IPS-NIHi11 (cell line): ENCODE measurements at places on chromosomes 11 and 22.
A peak's percentile ranks its signal among the peaks of the same experiment; 100 is the strongest.

GRCh38 chr11:69985641-69986439 lies 92.3 kb upstream of the ANO1 start:
- DNase-seq = peak; percentile 57

GRCh38 chr22:30036656-30037055 lies 43.6 kb upstream of the HORMAD2 start:
- DNase-seq = no peak

GRCh38 chr11:91248199-91248807 lies 976.3 kb upstream of the FAT3 start:
- no peak for DNase-seq

DNA sequence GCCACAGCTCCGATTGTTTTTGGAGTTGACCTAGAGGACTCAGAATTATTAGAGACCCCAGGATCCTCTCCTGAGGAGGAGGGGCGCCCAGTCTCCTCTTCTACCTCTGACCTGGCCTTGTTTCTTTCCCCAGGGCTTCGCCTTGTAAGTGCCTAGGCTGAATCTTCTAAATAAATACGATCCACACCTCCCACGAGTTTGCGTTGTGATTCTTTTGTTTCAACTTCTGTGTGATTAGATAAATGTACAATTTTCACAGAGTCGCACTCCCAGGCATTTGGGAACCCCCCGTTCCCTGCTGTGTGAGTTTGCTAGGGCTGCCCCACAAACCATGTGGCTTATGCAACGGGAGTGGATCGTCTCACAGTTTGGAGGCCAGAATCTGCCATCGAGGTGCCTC lies 1.2 kb downstream of the KRTAP5-8 start:
- DNase-seq = no peak

DNA sequence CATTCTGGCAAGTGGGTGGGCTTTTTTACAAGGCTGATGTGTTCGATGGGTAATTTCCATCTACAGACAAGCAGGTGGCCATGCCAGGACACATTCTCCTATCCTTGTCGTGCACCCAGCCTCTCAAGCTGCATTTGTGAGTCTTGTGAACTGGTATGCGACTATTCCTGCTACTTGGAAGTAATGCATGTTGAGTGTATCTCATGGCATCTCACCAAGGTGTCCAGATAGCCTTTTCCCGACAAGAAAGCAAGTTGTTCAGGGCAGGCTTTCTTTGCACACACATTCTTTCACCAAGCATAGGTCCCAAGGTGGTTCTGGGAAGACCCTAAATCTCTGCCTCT lies 18.8 kb upstream of the SYT13 start:
- DNase-seq = no peak

- DNase-seq = no peak
Measured at GRCh38 chr11:9473408-9473807, 12.6 kb downstream of the ZNF143 start.

GRCh38 chr11:58567889-58568512 lies 7.7 kb downstream of the LPXN start:
- DNase-seq = peak; percentile 59

- no peak for DNase-seq
Measured at GRCh38 chr11:19405966-19406365, 165.2 kb upstream of the E2F8 start.

DNA sequence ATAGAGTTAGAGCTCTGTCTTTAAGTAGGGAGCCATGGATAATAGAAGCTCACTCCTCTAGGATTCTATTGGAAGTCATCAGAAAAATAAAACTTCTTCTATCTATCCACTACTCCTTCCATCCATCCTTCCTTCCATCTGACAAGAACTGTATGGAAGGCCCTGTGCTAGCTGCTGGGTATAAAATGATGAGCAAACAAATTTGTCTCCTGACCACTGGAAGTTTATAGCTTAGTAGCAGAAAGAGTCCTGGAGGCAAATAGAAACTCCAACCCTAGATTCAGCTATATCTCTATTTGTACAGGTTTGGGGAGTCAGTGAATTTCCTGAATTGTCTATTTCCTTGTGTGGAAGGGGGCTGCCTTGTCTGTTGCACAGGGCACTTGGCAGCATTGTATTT lies 136.6 kb downstream of the ME3 start:
- no peak for DNase-seq

- DNase-seq = peak; percentile 49
Measured at GRCh38 chr11:94423507-94423906, 22.3 kb upstream of the GPR83 start.

DNA sequence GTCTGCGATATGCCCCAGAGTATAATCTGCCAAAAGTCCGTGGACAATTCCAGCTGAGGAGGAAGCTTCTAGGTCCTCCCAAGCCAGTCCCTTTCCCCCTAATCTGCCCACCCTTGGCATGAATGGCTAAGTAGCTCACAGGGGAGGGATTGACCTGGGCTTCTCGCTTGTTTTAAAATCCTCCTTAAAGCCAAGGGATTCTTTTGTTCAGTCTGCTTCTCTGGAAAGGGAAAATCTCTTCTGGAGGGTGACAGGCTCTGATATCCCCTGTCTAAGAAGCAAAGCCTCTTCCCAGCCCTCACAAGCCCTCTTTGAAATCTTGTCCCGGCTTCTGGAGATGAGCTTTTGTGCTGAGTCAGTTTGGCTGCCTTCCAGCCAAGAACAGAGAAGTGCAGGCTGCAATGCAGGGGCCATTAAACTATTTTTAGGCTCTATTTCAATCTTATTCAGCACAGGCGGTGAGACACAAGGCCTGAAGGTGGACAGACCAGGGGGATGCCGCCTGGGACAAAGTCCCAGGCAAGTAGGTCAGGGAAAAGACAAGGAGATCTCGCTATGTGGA lies 23.9 kb downstream of the NEFH start:
- DNase-seq = no peak

GRCh38 chr11:73401924-73402833 lies 26.0 kb downstream of the RELT start:
- no peak for DNase-seq

DNA sequence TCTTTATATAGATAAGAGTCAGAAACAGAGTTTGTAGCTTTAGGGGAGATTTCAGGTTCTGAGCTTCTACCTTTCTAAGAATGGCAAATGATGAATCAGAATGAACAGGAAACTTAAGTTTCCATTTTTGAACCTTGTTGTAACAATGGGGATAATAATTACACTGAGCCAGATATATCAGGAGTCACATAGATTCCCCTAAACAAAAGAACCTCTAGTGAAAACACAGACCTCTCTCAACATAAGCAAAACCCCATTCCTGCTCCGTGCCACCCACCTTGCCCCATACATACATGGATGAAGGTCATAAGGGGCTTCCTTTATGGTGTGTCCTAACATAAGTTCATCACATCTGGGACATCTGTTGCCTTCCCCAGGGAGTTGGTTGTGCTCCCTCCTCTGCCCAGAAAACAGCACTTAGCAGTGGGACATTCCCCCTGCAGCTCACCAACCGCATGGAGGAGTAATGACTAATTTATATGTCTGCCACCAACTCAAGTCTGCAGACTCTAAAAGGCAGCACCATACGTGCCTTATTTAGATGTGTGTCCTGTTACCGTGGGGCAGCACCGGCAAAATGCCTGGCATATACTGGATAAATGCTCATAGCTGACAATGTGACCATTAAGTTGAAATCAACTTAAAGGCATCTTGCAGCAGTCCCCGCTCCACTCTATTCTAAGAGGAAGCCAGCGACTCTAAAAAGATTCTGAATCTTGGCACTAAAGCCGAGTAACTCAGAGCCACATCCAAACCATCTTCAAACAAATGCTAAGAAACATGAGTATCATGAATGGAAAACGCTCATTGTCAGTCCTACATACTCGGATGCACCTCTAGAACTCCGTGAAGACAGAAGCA lies 8.0 kb downstream of the JAML start:
- DNase-seq = no peak

DNA sequence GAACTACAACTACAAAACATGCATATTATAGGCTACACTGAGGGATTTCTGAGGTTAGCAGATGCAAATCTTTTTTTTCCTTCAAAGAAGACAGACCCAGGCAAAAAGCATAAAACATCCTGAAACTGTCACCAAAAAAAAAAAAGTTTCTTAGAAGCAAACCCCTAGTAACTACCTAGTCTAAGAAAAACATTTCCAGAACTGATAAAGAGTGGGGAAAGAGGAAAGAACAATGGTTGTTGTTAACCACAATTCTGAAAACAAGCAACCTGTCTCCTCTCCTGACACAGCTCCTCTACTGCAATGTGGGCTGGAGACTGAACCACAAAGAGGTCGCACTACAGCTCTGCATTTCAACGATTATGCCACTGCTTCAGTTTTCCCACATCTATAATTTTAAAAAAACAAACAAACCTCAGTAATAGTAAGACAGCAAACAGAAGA lies 15.0 kb downstream of the DENND5A start:
- no peak for DNase-seq

GRCh38 chr11:8263769-8264410 lies at the start of gene LMO1:
LMO1 (minus strand) TSS chr11:8263878; CDS start chr11:8263362, 516 bp downstream.
- DNase-seq = peak; percentile 89

GRCh38 chr11:122851366-122851966 lies 13.2 kb downstream of the CRTAM start:
- DNase-seq = no peak

DNA sequence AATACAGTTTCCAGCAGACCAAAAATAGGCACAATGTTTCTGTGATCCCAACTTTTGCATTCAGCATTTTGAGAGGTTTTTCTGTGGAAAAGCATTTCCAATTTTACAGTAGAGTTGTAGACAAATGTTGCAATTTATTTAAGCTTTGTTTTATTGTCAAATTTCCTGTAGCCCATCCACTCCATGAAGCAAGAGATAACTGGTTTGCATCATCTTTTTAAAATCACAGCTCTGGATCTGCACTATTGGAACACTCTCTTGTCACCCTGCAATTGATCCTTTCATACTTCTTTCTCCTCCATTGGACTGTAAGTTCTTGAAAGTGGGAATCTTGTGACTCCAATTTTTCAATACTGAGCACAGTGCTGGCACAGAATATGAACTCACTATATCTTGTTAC lies 86.0 kb downstream of the MAML2 start:
- no peak for DNase-seq

DNA sequence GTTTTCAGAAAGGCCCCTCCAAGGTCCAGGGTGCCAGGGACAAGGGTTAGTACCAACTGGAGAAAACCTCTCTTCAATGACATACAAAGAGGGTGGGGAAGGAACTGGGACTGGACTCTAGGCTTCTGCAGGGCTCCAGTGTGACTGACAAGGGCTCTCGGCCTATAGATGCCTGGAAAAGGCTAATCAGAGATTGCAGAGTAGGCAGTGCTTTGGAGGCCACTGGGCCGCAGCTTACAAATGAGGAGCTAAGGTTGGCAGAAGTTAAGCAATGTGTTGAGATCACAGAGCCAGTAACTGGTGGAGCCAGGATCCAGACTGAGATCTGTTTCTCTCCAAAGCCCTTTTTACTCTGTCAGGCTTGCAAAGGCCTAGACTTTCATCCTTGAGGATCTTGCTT lies 7.4 kb upstream of the DGKZ start:
- no peak for DNase-seq

GRCh38 chr11:90587896-90588295 lies 365.0 kb upstream of the CHORDC1 start:
- no peak for DNase-seq

GRCh38 chr11:82826526-82826925 lies 73.7 kb downstream of the PRCP start:
- DNase-seq = no peak
